Hematopoietic multipotent progenitor cell treated with erythropoietin and hydrocortisone succinate and interleukin-3 and kit ligand, for 4 days (in vitro differentiated cells): ENCODE measurements at places on chromosomes 16 and 17.

DNA sequence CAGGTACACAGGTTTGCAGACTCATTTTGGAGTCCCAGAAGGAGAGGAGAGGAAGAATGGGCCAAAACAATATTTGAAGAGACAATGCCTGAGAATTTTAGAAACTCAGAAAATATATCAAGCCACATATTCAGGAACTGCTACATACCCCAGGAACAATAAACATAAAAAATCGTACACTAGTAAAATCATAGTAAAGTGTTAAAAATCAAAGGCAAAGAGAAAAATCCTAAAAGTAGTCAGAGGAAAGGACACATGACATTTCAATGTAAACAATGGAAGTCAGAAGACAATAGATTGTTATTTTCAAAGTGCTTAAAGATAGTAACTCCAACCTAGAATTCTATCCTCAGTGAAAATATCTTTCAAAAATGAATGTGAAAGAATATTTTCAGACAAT lies 28.5 kb upstream of the NACA2 start:
- DNase-seq, result peak; percentile 10

GRCh38 chr16:79598348-79599181 lies 2.0 kb downstream of the MAF start:
- peak; percentile 78 for DNase-seq

GRCh38 chr16:66649636-66650205 lies 45.2 kb downstream of the CMTM3 start:
- DNase-seq, result no peak

DNA sequence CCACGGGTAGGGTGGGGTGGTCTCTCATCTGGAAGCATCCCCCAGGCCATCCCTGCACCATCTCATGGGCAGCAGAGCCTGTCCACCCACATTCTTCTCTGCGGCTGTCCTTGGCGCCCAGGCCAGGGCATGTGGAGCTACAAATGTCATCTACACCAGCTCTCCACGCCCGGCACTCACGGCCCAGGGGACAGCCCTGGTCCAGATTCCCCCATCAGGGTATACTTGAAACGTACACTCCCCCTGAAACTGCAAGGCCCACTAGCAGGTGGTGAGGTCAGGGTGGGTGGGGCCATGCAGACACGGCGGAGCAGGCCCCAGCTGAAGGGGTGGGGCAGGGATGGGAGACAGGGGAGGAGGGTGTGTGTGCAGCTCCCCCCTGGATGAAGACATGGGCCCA lies 3.2 kb upstream of the SOX8 start:
- no peak for DNase-seq

DNA sequence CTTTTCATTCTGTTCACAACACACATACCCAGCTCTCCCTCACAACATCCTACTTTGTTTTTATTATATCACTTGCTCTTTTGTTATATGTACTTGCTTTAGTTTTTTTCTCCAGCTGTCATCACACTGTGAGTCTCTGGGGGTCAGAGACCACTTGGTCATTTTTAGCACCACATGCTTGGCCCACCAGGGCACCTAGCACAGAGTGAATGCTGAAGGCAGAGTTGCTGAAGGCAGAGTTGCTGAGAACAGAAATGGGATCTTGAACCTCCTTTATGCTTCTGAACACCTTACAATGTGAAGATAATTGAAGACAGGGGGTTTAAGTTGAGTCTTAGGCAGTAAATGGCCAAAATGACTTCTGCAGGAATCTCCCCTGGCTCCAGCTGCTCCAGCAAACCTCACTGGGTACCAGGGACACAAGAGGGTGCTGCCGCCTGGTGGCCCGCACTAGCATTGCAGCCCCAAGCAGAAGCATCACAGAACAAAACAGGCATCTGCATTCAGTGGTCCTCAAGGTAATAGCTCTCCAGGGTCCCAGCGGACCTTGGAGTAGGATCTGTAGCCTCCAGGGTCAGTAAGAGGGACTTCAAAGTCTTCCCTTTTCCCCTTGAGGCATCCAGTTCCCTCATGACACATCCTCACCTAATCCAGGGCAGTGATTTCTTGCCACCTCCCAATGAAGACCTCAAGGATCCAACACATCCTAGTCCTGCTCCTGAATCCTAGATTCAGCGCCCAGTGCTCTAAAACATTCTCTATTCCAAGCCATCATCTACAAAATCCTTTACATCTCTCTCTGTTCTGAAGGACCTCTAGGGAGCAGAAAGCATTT lies 1972.6 kb downstream of the TP53TG3F start:
- DNase-seq, result peak; percentile 35

DNA sequence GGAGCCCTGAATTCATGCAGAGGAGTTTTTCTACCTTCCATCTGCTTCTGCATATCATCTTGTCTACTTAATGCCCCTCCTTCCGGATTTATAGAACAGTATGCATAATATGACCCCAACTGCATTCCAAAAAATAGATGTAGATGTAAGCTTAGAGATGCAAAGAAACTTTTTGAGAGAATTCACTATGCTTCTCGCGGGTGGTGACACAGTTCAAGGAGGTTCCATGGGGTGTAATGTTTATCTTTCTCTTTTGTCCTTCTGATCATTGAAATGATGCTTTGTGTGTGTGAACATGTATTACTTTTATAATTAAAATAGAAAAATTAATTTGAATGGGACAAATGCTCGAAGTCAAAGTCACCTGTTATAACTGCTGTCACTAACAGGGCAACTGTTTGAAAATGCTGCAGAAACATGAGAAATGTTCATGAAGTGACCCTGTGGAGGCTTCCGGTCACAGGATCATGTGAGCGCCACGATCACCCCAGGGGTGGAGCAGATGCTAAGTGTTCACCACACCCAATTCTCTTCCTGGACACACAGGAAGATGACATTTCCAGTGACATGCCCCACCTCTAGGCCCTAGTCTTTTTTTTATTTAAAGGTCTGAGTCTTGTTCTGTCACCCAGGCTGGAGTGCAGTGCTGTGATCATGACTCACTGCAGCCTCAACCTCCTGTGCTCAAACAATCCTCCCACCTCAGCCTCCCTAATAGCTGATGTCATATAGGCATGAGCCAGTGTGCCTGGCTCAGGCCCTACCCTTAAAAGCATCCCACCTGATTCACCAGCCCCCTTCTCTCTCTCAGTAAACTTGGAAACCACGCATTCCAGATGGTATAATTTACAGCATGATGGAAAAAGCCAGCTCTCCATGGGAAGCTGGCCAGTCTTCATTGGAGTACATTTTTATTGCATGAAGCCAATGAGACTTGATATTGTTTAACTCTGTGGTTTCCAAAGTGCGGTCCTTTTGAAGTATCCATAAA lies 21.0 kb upstream of the AGRP start:
- peak; percentile 86 for DNase-seq

DNA sequence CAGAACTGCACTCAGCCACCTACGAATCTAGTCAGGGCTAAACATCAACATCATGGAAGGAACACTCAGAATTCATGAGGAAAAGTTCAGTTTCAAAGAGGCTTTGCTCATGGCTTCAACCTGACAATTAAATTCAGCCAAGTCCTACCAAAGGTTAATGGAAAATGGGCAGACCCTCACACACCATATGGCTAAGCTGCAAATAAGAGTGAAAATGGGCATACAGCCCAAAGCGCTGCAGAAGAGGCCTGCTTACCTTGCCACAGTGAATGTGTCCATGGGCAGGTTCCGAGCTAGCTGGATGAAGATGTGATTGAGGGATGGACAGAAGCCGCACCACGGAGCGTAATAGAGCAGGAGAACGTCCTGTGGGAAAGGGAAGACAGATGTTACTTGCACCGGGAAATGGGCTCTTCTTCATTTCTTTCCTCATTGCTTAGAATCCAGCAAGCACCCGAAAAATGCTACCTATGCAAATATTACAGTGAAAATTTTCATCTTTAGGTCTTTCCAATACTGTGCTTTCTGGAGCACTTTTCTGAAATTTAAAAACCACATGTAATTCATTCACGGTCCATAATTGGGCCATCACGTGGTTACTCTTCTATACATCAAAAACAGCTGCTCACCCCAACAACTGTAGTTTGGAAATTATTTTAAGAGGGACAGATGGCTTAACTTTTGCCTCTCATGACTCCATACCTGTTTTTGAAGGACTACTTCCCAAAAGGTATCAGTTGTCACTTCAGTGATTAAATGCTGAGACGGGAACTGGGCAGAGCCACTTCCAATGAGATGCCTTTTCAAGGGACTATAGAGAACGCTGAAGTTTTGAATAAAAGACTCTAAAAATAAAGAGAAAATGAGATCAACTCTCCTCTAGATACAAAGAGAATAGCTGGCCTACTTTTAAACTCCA lies 19.6 kb downstream of the SNN start:
- DNase-seq, result no peak

DNA sequence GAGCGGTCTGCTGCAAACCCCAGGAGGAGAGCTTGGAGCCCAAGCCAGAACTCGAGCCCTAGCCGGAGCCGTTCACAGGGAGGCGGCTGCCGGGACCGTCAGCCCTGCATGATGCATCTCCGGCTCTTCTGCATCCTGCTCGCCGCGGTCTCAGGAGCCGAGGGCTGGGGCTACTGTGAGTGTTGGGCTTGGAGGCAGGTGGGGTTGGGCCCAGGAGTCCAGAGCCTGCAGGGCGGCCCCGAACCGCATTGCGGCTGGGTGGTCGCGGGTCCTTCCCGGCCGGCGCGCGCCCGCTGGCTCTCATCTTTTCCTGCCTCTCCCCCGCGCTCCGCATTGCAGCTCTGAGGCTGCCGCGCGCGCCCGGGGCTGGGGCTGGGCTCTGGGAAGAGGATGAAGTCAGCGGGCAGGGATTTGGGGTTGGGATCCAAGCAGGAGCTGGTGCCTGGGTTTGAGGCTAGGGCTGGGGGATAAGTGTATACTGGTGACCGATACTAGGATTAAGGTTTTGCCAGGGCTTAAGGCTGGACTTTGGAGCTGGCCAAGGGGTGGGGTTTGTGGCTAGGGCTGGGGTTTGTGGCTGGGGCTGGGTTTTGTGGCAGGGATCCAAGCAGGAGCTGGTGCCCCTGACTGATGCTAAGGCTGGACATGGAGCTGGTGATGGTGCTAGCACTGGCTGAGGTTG lies 532 bp downstream of the CNTNAP1 start:
- peak; percentile 61 for DNase-seq

- peak; percentile 57 for DNase-seq
Observed at GRCh38 chr17:732902-733720, 715 bp downstream of the TLCD3A start.

GRCh38 chr16:15873737-15874136 lies 14.7 kb downstream of the CEP20 start:
- DNase-seq, result no peak

- DNase-seq, result no peak
Observed at GRCh38 chr16:66134875-66135274, 231.6 kb upstream of the CDH5 start.

DNA sequence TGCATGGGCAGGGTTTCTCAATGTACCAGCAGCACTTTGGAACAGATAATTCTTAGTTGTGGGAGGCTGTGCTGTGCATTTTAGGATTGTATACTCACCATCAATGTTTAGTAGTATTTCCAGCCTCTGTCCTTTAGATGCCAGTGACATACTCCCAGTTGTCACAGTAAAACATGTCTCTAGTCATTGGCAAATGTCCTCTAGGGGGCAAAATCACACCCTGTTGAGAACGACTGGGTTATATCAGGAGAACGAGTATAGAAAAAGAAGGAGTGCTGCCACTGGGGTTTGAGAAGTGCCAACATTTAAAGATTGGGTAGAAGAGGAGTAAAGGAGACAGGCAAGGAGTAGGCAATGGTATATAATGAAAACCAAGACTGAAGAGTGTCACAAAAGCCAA lies 37.9 kb upstream of the SMIM36 start:
- DNase-seq, result peak; percentile 29

GRCh38 chr17:77728474-77728795 lies 230.1 kb upstream of the TNRC6C start:
- DNase-seq, result no peak

- DNase-seq, result no peak
Observed at GRCh38 chr16:2925951-2926649, 14.4 kb downstream of the FLYWCH1 start.

DNA sequence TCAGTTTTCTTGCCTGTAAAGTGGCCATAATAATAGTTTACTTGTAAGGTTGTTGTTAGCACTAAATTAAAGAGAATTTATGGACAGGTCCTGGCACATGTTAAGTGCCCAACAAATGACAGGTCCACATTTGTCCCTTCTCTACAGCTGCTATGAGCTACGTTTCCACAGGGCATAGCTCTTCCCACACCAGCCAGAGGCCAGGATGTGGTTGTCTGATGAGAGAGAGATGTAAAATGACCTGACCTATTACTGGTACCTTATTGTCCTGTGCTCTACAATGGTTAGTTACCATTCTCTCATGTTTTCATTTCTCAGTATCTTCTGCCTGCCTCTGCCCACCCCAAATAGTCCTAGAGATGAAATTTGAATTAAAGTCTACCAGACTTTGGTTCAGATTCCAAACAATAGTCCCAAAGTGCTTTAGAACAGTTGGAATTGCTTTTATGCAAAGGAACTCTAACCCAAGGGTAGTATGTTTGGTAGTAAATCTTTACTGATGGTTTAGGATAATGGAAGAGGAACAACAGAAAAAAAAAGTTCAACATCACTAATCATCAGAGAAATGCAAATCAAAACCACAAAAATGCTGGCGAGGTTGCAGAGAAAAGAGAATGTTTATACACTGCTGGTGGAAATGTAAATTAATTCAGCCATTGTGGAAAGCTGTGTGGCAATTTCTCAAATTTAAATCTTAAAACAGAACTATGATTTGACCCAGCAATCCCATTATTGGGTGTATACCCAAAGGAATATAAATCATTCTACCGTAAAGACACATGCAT lies 57.1 kb upstream of the ANKFN1 start:
- no peak for DNase-seq

GRCh38 chr17:7862692-7863437 lies 5.1 kb downstream of the CYB5D1 start:
- DNase-seq, result peak; percentile 73

GRCh38 chr17:74654742-74655141 lies 31.2 kb upstream of the CD300E start:
- DNase-seq, result no peak

- no peak for DNase-seq
Observed at GRCh38 chr17:5707482-5707881, 123.2 kb upstream of the NLRP1 start.

GRCh38 chr17:64057701-64058263 lies 37.3 kb upstream of the ICAM2 start:
- DNase-seq, result no peak

DNA sequence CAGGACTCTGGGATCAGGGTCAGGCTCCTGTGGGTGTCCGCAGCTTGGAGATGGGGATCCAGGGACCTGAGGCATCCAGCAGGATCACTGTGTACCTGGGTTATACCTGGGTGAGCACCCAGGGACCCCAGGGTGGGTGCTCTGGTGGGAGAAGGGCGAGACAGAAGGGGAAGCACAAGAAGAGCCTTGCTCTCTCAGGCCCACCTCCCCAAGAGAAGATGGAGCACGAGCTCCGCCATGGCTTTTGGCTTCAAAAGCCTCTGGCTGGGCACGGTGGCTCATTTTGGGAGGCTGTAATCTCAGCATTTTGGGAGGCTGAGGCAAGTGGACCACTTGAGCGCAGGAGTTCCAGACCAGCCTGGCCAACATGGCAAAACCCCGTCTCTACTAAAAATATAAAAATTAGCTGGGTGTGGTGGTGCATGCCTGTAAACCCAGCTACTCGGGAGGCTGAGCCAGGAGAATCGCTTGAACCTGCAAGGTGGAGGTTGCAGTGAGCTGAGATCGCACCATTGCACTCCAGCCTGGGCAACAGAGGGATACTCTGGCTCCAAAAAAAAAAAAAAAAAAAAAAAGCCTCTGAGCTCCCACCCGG lies 8.9 kb downstream of the DRC7 start:
- DNase-seq, result no peak
